ENCODE measurements at places on chromosomes 13 and 19.

GRCh38 chr19:11012507-11012906, 51.7 kb downstream of the SMARCA4 start:
- no peak for DNase-seq

DNA sequence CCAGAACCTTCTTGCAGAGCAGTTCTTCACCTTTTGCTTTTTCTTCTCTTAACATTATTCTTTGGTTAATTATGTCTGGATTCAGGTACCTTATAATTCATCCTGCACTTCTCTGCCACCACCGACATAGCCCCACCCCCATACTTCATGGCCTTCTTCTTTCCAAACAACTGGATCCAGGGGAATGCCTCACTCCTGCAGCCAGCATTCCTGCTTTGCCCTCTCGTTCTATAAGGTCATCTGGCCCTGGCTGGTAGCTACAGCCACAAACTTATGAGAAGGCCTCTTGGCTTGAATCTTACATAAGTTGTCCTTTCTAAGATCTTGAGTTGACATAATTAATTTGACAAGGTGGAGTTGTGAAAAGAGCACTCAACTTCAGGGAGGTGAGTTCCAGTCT, 84.1 kb upstream of the FRY start:
- DNase-seq = no peak

DNA sequence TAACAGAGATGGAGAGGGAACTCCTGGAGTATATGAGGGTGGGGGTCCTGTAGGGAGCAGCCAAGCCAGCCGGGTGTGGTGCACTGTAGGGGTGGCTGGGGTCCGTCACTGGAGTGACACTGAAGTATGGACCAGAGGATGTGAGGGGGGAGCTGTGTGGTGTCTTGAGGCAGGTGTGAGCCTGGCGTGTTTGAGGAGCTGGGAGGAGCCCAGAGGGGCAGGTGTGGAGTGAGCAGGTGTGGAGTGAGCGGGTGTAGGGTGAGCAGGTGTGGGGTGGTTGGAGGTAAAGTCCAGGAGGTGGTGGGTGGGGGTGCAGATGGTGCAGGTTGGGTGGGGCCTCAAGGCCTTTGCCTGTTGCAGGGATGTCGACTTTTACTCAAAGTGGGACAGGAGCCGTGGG, 5.9 kb downstream of the B3GNT8 start:
- DNase-seq = no peak

GRCh38 chr13:50527612-50528509, 315.6 kb downstream of the DLEU7 start:
- DNase-seq = no peak

GRCh38 chr13:25686831-25687470, 315.2 kb downstream of the ATP8A2 start:
- no peak for DNase-seq

DNA sequence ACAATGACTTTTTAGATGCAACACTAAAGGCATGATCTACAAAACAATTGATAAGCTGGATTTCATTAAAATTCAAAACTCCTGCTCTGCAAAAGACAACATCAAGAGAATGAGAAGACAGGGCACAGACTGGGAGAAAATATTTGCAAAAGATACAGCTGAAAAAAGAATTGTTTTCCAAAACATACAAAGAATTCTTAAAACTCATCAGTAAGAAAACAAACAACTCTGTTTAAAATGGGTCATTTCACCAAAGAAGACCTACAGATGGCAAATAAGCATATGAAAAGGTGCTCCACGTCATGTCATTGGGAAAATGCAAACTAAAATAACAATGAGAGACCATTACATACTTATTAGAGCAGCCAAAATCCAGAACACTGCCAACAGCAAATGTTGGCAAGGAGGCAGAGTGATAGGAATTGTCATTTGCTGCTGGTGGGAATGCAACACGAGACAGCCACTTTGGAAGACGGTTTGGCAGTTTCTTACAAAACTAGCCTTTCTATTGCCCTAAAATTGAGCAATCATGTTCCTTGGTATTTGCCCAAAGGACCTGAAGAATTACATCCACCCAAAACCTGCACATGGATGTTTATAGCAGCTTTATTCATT, 39.2 kb downstream of the FLT1 start:
- DNase-seq = no peak

DNA sequence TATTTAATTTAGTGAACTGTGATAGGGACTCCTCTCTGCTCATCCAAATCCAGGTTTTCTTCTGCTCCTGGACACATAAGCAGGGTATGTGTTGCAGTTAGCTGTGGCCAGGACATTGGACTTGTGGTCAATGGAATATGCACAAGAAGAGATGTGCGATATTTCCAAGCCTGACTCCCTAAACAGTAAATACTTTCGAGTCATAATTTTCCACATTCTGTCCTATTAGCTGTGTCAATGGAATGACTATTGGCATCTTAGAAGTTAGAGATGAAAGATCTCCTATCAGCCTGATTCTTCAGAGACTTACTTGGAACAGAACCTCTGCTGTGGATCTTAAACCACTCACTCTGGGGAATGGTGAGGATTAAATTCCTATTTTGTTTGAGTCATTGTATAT, 771.0 kb downstream of the EFNB2 start:
- no peak for DNase-seq

DNA sequence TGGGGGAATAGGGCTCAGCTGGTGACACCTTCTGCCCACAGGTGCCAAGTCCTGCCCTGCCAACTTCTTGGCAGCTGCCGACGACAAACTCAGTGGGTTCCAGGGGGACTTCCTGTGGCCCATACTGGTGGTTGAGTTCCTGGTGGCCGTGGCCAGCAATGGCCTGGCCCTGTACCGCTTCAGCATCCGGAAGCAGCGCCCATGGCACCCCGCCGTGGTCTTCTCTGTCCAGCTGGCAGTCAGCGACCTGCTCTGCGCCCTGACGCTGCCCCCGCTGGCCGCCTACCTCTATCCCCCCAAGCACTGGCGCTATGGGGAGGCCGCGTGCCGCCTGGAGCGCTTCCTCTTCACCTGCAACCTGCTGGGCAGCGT, 2.1 kb downstream of the P2RY11 start:
- DNase-seq = no peak

GRCh38 chr13:34886987-34887386, 55.1 kb upstream of the NBEA start:
- no peak for DNase-seq

GRCh38 chr13:33174491-33174890, 111.1 kb downstream of the STARD13 start:
- no peak for DNase-seq

GRCh38 chr19:18292810-18293641, 11.6 kb upstream of the JUND start:
- DNase-seq = peak; percentile 72

DNA sequence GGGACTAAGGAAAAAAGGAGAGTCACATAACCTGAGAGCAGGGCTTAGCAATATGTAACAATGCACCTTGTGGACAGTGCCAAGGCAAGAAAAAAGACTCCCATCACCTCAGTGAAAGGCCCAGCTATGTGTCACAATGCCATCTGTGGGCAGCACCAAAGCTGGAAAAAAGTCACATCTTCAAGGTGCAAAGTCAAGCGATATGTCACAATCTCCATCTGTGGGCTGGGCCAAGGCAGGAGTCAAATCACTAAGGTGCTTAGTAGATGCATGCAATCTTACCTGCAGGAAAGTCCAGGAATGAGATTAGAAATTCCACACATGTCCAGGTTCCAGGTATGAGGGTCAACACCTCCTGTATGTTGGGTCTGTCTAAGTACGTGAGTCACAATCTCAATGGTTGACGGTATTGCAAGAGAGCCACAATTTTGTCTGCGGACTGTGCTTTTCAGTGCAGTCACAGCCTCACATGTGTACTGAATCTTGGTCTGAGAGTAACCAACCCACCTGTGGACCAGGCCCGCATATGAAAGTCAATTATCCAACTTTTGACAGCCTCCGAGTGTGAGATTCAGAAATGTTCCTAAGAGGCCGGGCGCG, 14.8 kb upstream of the ZNF43 start:
- DNase-seq = no peak

DNA sequence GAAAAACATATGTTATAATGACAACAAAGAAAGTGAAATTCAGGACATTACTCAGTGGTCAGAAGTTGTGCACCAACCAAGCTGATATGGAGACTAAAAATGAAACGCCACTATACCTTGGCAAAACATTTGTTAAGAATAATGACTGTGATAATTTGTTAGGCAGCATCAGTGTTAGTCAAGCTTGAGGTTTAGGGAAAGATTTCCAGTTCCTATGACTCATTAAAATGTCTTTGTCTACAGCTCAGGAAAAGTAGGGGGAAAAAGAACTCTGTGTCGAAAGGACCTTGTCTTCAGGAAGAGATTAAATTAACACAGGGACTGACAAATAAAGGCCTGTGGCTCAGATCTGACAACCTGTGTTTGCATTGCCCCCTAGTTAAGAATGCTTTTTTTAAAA, 764.1 kb upstream of the SLITRK6 start:
- no peak for DNase-seq

DNA sequence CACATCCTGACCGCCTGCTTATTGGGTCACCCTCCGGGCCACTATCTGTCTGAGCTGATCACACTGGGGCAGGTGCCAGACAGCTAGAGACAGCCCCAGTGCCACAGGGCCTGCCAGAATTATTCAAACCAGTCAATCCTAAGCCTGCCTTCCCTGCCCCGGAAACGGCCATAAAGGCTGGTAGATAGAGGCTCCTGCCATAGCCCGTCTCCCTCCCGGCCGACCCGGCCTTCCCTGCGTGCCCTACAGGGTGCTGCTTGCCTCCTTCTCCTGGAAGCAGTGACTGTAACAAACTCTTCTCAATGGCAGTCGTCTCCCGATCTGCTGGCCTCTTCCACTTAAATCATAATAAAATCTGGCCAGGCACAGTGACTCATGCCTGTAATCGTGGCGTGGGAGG, 158.6 kb upstream of the SOX1 start:
- no peak for DNase-seq

GRCh38 chr13:39417643-39418042, 185.3 kb downstream of the LHFPL6 start:
- no peak for DNase-seq

- no peak for DNase-seq
These were observed 441.4 kb downstream of the SLITRK5 start for GRCh38 chr13:88112526-88112925.

DNA sequence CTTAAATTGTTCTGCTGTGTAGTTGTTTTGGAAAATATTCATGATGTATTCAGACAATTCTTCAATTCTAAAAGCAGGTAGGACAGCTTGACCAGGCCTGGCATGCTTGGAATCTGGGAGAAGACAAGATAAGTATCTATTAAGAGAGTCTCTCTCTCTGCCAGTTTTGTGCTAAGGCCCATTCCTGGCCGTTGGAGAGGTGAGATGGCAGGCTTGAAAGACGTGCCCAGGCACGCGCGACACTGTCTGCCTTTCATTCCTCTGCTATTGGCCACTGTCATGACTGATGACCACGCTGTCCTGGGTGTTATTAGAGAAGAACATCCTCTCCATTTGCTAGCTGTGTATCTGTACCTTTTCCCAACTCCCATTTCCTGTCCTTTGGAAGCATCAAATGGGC, 90.3 kb downstream of the LHFPL6 start:
- DNase-seq = no peak

- no peak for DNase-seq
These were observed 1.1 kb downstream of the CYP2S1 start for GRCh38 chr19:41194157-41194552.

DNA sequence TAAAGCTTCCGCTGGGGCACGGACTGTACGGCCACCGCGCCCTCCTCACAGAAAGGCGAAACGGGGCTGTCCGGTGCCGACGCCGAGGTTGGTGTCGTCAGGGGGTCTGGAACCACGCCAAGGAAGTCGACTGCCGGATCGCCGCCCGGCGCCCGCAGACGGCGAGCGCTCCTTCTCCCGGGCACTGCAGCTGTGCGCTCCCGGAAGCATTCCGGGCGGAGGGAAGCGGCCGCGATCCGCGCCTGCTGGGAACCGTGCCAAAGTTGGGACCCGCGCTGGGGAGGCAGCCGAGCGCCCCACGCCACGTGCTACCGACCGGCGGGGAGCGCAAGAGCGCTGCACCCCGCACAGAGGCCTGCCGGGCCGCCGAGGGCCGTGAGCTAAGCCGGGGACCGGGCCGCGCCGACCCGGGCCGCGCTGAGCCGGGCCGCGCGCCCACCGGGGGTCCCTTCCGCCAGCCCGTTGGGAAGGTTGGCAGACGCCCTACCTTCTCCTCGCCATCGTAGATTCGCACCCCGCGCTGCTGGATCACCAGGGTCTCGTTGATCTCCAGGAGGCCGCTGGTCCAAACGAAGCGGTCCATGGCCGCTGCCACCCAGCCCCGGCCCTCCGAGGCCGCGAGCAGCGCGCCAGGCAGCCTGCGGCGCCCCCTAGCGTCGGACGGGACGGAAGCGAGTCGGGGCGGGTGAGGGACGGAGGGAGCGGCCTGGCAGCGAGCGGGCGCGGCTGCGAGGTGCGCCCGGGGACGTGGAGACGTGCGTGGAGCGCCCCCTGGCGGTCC, at the start of gene VPS36:
Gene VPS36, minus strand, starts transcription at position 623 of the 781 bp plus-strand sequence. Its CDS starts 40 bp downstream, at position 583.
- peak; percentile 91 for DNase-seq

- no peak for DNase-seq
These were observed at the start of gene ALOX5AP for GRCh38 chr13:30735025-30735871. TSS of gene ALOX5AP (plus strand) at chr13:30735543. CDS start at chr13:30735606, 63 bp downstream.

GRCh38 chr13:31037874-31038500, 105.5 kb downstream of the TEX26 start:
- DNase-seq = no peak

GRCh38 chr19:49939721-49940481, 10.6 kb upstream of the NUP62 start:
- no peak for DNase-seq

- DNase-seq = no peak
These were observed 9.8 kb downstream of the JOSD2 start for GRCh38 chr19:50501186-50501567.

DNA sequence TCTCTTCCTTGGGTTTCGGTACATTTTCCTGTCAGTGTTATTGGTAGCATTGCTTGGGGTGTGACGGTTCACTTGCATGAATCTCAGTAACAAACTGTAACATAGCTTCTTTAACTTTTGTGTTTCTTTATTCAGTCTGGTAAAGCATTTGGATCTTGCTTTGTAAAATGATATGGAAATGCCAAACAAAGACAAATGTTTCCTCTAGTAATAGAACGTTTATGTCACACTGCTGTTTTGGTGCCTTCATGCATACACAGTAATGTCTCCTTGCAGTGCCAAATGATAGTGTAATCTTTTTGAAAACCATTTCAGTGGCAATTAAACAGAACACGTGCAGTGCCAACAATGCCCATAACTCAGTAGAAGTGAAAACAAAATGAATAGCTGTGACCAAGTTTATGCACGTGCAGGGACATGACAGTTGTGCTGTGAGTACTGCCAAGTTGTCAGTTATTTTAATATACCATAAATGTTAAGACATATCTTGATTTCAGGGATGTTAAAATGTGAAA, 110.8 kb downstream of the RXFP2 start:
- no peak for DNase-seq

GRCh38 chr13:48014359-48014758, 13.3 kb upstream of the SUCLA2 start:
- DNase-seq = no peak

DNA sequence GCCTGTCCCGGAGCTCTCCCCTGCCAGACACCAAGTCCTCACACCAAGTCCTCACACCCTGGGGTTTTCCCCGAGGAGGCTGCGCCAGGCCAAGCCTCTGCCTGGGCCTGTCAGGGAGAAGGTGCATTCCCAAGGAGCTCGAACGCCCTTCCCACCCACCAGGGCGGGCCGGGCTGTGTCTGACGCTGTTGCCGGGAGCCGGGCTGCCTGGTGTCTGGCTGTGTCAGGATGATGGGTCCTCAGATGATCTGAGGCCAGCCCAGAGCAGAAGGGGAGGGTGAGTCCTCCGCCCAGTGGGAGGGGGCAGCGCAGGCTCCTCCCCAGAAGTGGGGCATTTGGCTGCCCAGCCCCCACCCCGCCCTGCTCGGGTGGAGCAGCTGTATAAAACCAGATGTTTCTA, 2.3 kb upstream of the HAS1 start:
- no peak for DNase-seq

GRCh38 chr19:3353493-3353892, 12.9 kb upstream of the NFIC start:
- no peak for DNase-seq

All from stimulated activated CD8-positive, alpha-beta memory T cell treated with anti-CD3 and anti-CD28 coated beads, Interleukin-15, amount 100 ng/mL, for 48 hours (primary cell).